ENCODE measurements at places on chromosomes 5 and 9. TPM values are rescaled to one million over a fixed set of nuclear protein-coding genes. Genes with fewer than 3 reads are reported as not detected.
A peak's percentile ranks its signal among the peaks of the same experiment; 100 is the strongest.

- no peak for DNase-seq
- H3K4me1 ChIP-seq: no peaks in the 10 kb centered on the region
- H3K27ac ChIP-seq: no peak overlapping the region
- no peaks in the 10 kb centered on the region for H3K27me3 ChIP-seq
- no peaks in the 10 kb centered on the region for H3K36me3 ChIP-seq
- H3K4me3 ChIP-seq: no peak overlapping the region
These were observed 361.2 kb upstream of the RIOK2 start for GRCh38 chr5:97544240-97544639.

DNA sequence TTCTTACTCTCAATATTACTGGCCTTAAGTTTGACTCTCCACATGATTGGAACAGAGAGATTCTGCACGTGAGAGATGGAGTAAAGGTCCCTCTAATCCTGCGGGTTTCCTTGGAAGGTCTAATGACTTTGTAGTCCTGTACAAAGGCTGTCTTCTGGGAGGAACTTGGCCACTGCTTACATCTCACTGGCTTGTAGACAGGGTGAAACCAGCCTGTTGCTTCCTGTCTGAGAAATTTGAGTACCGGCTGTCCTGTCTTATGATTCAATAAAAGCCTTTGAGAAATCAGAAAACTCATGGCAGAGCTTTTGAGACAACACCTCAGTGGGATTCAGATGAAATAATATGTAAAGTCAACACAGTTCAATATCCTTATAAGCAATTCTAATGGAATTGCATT is 43.0 kb downstream of the IL31RA start:
- DNase-seq: no peak
- H3K4me3 ChIP-seq: no peak overlapping the region
- no peaks in the 10 kb centered on the region for H3K4me1 ChIP-seq
- H3K36me3 ChIP-seq: no peaks in the 10 kb centered on the region

DNA sequence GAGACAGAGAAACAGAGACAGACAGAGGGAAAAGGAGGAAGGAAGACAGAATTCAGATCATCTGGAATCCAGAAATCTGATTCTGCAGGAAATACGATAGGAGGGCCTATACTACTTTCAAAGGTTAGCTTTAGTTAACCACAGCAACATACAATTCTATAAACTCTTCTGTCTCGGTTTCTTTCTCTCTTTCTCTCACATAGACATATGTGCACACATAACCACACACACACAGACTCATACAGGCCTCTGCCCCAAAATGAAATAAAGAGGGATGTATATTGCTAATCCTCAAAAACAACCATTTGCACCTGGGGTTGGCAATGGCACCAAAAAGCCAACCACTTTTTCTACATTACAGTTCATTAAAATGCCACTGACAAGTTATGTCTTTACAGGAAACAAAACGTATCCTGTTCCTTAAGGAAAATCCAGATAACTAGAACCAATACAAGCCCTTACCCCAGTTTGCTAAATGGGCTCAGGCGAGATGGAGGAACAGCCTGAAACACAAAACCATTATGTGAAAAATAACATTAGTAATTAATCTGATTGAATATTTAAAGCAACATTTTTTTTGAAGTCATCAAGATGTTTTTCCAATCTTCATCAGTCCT is 372.3 kb upstream of the CCNH start:
- no peak overlapping the region for H3K27ac ChIP-seq
- H3K4me1 ChIP-seq: no peaks in the 10 kb centered on the region
- no peak for DNase-seq

DNA sequence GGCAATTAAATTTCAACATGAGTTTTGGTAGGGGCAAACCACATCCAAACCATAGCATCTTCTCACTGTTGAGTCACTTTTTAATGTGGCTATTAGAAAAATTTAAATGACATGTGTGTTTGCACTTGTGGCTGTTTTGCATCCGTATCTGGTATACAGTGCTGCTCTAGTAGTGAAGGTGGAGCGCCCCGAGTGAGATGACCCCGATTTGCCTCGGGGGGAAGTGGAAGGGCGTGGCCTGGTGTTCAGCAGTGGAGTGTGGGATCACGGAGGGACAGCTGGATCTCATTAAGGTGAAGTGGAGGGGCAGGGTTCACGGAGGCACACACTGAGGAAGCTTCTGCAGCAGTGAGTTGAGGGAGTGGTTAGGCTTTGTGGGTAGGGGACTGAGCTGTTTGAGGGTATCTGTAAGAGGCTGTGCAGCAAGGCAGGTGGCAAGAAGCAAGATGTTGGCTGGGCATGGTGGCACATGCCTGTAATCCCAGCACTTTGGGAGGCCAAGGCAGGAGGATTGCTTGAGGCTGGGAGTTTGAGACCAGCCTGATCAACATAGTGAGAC is 6.2 kb upstream of the GMCL2 start:
- no peaks in the 10 kb centered on the region for H3K36me3 ChIP-seq
- H3K27ac ChIP-seq: no peak overlapping the region
- DNase-seq: no peak
- H3K4me3 ChIP-seq: no peak overlapping the region
- H3K4me1 ChIP-seq: no peaks in the 10 kb centered on the region

DNA sequence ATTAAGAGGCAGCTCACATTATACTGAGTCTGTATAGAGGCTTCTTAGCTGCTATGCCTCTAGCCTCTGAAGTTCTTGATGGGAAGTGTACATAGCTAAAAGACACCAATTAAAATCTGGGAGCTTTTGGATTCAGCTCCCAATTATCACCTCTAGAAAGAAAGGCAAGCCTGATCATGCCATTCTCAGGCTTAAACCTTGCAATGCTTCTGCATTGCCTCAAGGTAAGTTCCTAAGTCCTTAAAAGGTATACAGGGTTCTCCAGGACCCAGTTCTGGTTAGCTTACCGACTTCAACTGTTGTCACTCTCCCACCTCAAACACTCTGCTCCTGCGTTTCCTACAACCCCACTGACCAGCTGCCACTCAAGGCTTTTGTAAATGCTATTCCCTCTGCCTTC is 17.5 kb upstream of the CCL28 start:
- DNase-seq: no peak
- no peaks in the 10 kb centered on the region for H3K27me3 ChIP-seq
- H3K27ac ChIP-seq: no peak overlapping the region
- no peak overlapping the region for H3K4me3 ChIP-seq

- H3K27ac ChIP-seq: no peak overlapping the region
- H3K4me1 ChIP-seq: peaks cover 13% of the 10 kb centered on the region
- no peaks in the 10 kb centered on the region for H3K36me3 ChIP-seq
- no peak overlapping the region for H3K4me3 ChIP-seq
- DNase-seq: no peak
- no peaks in the 10 kb centered on the region for H3K27me3 ChIP-seq
These were observed 3.0 kb upstream of the CRB2 start for GRCh38 chr9:123353041-123353440.

DNA sequence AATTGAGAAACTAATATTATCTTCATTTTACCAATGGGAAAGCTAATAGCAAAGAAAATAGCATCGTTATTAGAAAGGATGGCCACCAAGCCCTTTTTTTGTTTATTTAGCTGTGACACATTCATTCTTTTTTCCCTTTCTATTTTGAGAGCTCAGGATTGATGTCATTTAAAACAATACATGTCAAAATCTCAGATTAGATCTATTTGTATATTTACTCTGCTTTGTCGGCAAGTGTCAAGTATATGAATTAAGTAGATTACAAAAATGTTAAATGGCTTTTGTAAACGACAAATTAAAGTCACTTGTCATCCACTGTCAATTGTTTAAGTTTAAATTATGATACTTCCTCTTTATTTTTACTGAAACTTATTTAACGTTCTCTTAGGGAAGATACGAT is 118.9 kb downstream of the PAM start:
- H3K36me3 ChIP-seq: no peaks in the 10 kb centered on the region
- H3K27me3 ChIP-seq: no peaks in the 10 kb centered on the region
- H3K4me3 ChIP-seq: no peak overlapping the region
- no peak for DNase-seq
- H3K27ac ChIP-seq: no peak overlapping the region

DNA sequence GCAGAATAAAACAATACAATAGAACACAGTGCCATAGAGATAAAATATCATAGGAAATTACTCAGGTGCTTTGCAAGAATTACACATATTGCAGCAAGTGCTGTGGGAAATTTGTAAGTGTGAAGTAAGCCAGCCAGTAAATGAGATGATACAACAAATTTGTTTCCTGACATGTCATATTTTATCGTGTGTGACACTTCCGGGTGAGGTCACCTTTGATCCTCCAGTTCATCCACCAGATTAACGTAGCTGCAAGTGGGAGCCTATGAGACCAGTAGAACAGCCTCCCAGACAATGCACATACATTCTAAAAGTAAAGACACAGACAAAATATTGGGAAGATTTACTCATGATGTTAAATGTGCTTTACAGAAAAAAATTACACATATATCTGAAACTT is 72.2 kb downstream of the PRDM9 start:
- no peak overlapping the region for H3K4me3 ChIP-seq
- no peak overlapping the region for H3K27ac ChIP-seq
- H3K4me1 ChIP-seq: no peaks in the 10 kb centered on the region
- no peaks in the 10 kb centered on the region for H3K36me3 ChIP-seq
- DNase-seq: no peak

GRCh38 chr5:39430461-39430860 is 5.7 kb upstream of the DAB2 start:
- H3K4me1 ChIP-seq: peaks cover 10% of the 10 kb centered on the region
- H3K27me3 ChIP-seq: no peaks in the 10 kb centered on the region

GRCh38 chr9:119005162-119005561 is 364.1 kb downstream of the BRINP1 start:
- peaks cover 30% of the 10 kb centered on the region for H3K4me1 ChIP-seq
- no peak for DNase-seq
- H3K27me3 ChIP-seq: no peaks in the 10 kb centered on the region
- H3K36me3 ChIP-seq: no peaks in the 10 kb centered on the region
- peak overlapping the region; percentile 78 for H3K27ac ChIP-seq

DNA sequence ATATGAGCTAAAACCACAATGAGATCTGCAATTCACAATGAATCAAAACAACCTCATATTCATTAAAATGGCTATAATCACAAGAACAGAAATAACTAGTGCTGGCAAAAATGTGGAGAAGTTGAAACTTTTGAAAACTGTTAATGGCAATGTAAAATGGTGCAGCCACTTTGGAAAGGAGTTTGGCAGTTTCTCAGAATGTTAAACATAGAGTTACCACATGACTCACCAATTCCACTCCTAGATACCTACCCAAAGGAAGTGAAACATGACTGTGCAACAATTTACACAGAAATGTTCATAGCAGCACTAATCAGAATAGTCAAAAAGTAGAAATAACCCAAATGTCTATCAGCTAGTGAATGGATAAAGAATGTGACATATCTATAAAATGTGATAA is 862.2 kb downstream of the DTWD2 start:
- H3K36me3 ChIP-seq: no peaks in the 10 kb centered on the region
- DNase-seq: no peak
- no peak overlapping the region for H3K27ac ChIP-seq
- H3K27me3 ChIP-seq: no peaks in the 10 kb centered on the region
- H3K4me1 ChIP-seq: no peaks in the 10 kb centered on the region
- no peak overlapping the region for H3K4me3 ChIP-seq

GRCh38 chr9:114278881-114279570 is 43.9 kb upstream of the ORM1 start:
- no peak overlapping the region for H3K4me3 ChIP-seq
- DNase-seq: no peak
- H3K27ac ChIP-seq: no peak overlapping the region
- peaks cover 3% of the 10 kb centered on the region for H3K36me3 ChIP-seq
- H3K27me3 ChIP-seq: no peaks in the 10 kb centered on the region

DNA sequence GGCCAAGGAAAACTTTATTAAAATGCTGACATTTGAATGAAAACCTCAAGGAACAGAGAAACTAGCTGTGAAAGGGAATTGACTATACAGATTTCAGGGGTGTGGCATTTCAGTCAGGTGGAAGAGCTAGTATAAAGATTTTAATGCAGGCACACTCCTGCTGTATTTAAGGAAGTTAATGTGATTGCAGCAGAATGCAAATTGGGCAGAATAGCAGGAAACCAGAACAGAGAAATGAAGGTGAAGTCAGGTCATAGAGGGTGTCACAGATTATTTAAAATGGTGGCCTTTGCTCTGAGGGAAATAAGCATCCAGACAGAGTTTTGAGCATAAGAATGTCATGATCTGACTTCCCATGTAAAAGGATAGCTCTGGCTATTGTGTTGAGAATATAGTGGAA is 898.1 kb upstream of the WWC1 start:
- H3K27me3 ChIP-seq: no peaks in the 10 kb centered on the region
- no peaks in the 10 kb centered on the region for H3K4me1 ChIP-seq
- DNase-seq: no peak
- no peak overlapping the region for H3K27ac ChIP-seq
- no peak overlapping the region for H3K4me3 ChIP-seq

GRCh38 chr9:98993570-98993945 is 49.9 kb downstream of the COL15A1 start:
- no peaks in the 10 kb centered on the region for H3K36me3 ChIP-seq
- no peak overlapping the region for H3K4me3 ChIP-seq
- peak overlapping the region; percentile 81 for H3K27ac ChIP-seq
- H3K27me3 ChIP-seq: no peaks in the 10 kb centered on the region
- peaks cover 66% of the 10 kb centered on the region for H3K4me1 ChIP-seq

DNA sequence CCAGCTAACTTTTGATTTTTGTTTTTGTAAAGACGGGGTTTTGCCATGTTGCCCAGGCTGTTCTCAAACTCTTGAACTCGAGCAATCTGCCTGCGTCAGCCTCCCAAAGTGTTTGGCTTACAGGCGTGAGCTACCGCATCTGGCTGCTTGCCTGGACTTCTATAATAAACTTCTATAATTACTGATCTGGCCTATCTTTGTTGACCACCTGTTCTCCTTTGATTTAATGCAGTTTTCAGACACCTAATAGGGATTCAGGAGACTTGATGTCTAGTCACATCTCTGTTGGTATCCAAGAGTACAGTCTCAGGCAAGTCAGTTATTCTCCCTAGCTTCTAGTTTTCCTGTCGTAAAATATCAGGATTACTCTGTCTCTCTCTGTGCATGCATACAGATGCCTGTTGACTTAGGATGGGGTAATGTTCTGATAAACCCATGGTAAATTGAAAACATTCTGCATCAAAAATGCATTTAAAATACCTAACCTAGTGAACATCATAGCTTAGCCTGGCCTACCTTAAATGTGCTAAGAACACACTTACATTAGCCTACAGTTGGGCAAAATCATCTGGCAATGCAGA is 51.5 kb upstream of the NR3C1 start:
- no peak for DNase-seq
- H3K4me3 ChIP-seq: no peak overlapping the region
- no peaks in the 10 kb centered on the region for H3K36me3 ChIP-seq
- H3K27me3 ChIP-seq: no peaks in the 10 kb centered on the region
- no peaks in the 10 kb centered on the region for H3K4me1 ChIP-seq

GRCh38 chr5:75048457-75048953 is 3.9 kb downstream of the GCNT4 start:
- peaks cover 13% of the 10 kb centered on the region for H3K36me3 ChIP-seq
- H3K4me1 ChIP-seq: peaks cover 57% of the 10 kb centered on the region
- no peak for DNase-seq
- H3K27ac ChIP-seq: peak overlapping the region; percentile 59
- peak overlapping the region; percentile 29 for H3K4me3 ChIP-seq

Gene KIF3A
- 9.6 TPM for total RNA-seq

Gene PRDM9
- total RNA-seq: not detected
